Naive B cell (primary cell): ENCODE measurements at places on chromosomes 3 and 15. TPM values are rescaled to one million over a fixed set of nuclear protein-coding genes. Genes with fewer than 3 reads are reported as not detected.

SLC12A1 gene
- polyA plus RNA-seq: not detected

ZNF501 gene
- polyA plus RNA-seq: 1.4 TPM

GRCh38 chr3:183782576-183783276, 42.7 kb downstream of the MAP6D1 start:
- DNase-seq: no peak

DNA sequence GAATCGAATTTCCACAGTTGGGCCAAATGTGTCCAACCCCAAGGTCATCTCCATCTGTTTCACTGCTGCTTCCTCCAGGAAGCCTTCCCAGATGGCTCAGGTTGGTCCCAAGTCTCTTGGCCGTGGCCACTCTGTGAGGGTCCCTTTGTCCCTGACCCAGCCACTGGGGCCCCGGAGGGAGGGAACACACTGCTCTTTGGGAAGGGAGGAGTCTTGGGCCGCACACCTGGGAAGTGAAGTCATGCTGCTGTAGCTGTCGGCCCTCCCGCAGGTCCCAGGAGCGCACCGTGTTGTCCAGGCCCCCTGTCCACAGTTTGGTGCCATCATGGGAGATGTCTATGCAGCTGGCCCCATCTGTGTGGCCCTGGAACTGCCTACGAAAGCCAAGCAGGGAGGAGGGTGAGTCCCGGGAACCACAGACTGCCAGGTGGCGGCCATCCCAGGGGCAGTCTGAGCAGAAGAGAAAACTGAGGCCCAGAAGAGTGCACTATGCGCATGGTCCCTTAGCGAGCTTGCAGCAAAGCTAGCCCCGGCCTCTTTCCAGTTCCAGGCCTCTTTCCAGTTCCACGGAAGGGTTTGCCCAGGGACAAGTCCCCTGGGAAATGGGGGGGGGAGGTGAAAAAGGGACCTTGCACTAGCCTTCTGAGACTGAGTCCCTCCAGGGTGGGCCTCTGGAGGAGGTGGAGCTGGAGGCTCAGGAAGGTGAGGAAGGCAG, 44.6 kb downstream of the TLE3 start:
- no peak for DNase-seq

DNA sequence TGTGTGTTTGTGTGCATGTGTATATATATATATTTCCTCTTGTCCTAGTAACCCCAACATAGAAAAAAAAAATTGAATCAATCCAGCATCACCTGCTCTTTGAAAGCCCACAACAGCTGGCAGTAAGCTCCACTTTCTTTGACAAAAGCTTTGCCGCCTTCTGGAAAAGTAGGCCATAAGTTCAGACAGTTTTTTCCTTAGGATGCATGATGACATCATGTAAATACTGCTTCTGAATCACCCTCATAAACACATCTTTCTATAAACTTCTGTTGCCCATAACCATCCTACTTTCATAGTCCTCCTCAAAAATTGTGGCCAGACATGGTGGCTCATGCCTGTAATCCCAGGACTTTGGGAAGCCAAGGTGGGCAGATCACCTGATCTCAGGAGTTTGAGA, 67.4 kb downstream of the CSNK1G1 start:
- DNase-seq: no peak
